ENCODE measurements at places on chromosomes 3 and 15.
A peak's percentile ranks its signal among the peaks of the same experiment; 100 is the strongest.

GRCh38 chr3:81908561-81908960, 147.1 kb upstream of the GBE1 start:
- DNase-seq, result no peak

DNA sequence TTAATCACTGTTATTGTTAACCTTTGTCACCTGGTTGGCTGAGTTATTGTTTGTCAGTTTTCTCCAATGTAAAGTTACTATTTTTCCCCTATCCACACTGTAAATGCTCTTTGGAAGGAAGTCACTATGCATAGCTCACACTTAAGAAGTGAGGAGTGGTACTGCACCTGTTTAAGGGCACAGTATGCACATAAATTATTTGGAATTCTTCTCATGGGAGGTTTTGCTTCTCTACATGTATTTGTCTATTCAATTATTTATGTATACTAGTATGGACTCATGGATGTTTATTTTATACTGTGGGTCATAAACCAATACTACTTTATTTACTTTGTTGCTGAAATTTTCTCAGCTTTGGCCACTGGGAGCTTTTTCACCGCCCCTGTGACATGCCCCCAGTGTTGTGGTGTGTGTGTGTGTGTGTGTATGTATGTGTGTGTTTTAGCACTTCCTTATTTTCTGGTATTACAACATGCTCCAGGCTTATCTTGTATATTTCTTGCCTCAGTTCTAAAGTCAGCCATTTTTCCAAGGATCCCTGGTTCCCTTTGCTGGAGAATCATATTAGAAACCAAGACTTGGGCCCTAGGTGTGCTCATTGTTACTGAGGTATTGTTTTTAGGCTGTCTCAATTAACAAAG, 290.5 kb downstream of the KBTBD8 start:
- DNase-seq, result no peak

- DNase-seq, result no peak
Measured at GRCh38 chr3:152121270-152121636, 147.5 kb upstream of the MBNL1 start.

DNA sequence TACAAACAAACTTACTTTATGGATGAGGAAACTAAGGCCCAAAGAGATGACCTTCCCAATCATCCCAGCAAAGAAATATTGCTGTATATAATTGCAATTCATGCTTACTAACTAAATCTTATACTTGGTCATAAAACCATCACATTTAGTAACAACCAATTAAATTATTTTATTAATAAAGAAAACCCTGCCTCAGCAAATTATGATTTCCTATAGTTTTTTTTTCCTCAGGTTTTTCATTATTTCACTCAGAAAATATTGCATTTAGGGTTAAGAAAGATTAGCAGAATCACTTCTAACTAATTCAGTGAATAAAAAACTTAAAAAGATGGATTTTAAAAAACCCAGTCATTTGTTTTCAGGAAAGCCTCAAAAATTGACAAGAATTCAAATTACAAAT, 86.5 kb upstream of the GADL1 start:
- DNase-seq, result no peak

GRCh38 chr3:109356442-109357155, 19.3 kb upstream of the DPPA4 start:
- DNase-seq, result peak; percentile 58

DNA sequence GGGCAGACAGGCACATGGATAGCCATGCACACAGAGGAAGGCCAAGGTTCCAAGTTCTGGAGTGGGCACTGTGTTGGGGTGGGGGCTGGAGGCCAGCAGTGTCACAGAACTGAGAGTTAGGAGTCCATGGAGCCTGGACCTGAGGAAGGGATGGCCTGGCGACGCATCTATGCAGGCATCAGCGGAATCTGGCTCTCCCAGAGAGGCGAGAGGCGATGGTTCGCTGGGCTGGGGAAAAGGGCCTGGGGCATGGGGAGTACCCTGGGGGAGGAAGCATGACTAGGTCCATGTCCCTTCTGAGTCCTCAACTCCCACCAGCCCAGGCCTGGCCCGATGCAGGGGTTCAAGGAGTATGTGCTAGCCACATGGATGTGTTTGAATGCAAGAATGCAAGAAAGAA, 192.8 kb upstream of the LINGO1 start:
- peak; percentile 48 for DNase-seq

- no peak for DNase-seq
Measured at GRCh38 chr3:54322354-54322753, 200.0 kb downstream of the CACNA2D3 start.

DNA sequence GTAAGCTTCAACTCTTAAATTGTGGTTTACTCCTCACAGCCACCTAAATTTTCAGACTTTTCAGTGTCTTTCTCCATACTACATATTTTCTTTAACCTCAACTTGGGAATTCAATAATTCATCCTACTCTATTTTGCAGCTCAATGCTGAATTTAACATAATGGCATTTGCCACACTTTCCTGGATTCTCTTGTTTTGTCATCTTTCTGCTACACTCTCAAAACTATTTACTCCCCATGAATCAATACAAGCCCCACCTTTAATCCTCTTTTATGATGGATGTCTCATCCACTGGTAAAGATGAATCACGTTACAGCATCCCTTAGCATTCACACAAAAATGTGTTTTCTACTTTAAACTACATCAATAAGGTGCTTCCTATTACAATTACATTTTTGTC, 19.6 kb upstream of the CHMP2B start:
- DNase-seq, result no peak

DNA sequence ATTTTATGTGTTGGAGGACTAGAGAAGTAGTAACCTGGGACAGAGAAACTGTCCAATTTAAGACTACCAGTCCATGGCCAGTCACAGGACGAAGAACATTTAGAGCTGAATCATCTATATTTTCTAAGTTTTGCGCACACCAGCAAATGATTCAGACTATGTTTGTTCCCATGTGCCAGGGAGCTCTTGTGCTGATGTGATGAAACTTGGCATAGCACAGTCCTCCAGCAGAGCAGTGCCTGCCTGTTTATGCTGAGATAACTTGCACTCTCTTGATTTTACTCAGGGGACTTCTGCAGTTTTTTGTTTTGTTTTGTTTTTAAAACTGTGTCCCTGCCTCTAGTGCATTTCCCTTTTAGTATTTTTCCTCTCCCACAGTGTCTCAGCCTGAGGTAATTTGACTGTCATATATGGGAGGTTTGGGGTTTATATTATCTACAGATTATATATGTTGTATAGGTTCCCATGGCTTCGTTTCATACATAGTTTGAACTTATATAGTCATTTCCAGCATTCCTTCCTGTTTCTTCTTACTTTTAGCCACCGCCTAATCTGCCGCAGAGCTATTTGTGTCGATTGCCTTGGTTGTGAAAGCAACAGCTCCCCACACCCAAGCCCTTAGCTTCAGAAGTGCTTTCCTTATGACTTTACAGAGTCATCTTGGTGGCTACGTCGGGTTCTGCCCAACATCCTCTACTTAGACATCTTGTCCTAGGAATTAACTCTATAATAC, 45.5 kb downstream of the PPM1L start:
- DNase-seq, result no peak

- no peak for DNase-seq
Measured at GRCh38 chr3:124395162-124395561, 335.1 kb upstream of the UMPS start.

DNA sequence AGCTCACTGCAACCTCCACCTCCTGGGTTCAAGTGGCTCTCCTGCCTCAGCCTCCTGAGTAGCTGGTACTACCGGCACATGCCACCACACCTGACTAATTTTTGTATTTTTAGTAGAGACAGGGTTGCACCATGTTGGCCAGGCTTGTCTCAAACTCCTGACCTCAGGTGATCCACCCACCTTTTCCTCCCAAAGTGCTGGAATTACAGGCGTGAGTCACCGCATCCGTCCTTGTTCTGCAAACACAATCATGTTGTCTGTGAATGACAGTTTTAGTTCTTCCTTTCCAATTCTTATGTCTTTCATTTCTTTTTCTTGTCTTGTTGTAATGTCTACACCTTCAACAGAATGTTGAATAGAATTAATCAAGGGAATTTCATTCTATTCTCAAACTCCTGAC, 16.3 kb upstream of the SMCO1 start:
- DNase-seq, result no peak

DNA sequence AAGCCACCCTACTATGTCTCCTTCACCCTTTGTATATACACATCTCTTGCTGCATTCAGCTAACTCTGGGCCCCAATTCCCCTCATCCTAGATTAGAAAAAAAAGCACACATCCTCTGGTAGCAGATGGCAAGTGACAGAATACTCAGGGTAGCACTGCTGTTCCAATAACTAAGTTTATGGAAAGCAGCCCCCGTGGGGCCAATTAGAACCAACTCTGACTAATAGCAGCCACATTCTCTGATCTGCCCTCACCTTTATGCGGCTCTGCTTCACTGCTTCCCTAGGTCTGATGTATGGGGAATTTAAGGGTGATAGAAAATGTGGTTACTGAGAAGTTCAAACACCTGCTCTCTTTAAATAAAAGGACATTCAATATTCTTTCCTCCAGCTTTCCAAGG, 74.9 kb upstream of the SETMAR start:
- DNase-seq, result no peak

DNA sequence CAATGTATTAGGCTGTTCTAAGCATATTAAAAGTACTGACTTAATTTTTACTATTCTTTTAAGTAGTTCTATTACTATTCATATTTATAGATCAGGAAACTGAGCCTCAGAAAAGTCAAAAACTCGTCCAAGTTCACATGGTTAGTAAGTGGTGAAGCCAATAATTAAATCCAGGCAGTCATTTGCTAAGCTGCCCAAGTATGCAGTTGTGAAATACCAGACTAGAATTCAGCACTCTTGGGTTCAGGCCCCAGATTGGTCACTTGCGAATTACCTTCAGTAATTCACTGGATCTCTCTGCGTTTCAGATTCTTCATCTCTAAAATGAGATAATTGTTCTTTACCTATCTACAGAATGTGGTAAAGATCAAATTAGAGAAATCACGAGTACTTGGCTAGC, 161.9 kb upstream of the CADPS start:
- no peak for DNase-seq

DNA sequence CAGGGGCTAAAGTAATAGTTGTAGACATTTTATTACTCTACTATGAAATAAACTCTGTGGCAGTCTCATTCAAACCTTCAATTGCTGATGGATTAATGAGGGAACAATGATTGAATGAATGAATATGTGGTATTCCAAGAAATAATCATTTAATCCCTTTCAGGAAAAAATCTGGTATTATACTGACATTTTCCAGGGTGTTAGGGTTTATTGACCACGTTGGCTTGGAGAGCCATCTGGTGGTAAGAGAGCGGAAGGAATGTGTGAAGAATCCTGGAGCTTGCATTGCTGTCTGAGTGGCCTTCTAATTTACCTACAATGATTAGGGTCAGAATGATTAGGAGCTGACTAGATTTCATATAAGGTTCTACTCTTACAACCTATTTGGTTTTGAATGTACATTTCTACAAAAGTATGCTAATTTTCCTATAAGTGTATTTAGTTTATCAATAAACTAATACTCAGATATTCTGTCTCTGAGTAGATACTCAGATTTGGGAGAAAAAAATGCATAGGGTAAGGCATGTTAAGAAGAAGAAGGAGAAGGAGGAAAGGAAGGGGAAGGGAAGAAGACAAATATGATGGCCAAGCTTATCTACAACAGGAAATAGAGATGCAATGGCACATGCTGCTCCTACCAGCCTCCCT, 249.9 kb downstream of the ROBO1 start:
- peak; percentile 64 for DNase-seq

DNA sequence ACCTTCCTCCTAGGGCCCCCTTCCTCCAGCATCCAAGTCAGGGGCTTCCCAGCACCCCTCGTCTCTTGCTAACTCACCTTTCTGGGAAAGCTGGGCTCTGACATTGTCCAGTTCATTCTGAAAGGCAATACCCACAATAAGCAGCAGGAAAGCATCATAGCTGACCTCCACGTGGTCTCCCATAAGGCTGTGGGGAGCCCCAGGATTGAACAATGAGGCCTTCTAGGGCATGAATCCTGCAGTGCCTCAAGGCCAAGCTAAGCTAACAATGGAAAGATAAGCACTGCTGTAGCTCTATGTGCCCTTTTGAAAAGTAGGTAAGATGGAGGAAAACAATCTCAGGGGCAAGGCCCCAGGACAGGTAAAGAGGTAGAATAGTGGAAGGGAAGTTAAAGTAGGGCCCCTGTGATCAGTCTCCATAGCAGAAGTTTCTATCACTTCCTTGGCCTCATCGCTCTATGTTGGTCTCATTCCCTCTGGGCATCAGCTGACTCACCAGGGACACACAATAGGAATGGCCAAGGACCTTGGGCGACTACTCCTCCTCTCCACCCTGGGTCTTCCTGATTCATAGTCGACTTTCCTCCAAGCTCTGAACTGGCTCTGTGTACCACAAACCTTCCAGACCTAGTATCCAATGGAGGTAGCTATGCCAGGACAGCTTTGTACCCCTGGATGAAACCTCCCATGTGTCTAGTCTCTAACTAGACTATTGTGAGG, 11.7 kb downstream of the TRAIP start:
- DNase-seq, result no peak

GRCh38 chr3:105398437-105398836, 31.7 kb downstream of the ALCAM start:
- no peak for DNase-seq

DNA sequence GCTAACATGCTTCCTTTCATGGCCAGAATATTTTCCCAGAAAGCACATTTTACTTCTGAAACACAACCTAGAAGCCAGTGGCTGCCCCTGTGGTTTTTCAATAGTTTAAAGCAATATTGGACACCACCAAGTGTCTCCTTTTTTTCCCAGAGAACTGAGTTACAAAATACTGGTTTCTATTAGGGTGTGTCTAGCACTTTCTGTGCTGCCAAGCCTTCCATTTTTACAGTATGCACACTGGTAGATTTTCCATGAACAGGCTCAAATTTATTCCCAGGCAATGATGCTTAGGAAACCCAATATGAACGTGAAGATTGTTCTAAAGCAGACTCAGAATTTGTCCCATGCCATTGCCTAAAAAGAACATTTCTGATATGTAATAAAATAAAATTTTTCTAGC, 7.2 kb downstream of the TNFAIP8L3 start:
- DNase-seq, result no peak

- peak; percentile 94 for DNase-seq
Measured at GRCh38 chr15:66698318-66698961, 3.6 kb upstream of the SMAD6 start.

- peak; percentile 86 for DNase-seq
Measured at GRCh38 chr15:69093127-69093526, 67.3 kb upstream of the GLCE start.

GRCh38 chr15:37054336-37054735, 46.0 kb downstream of the MEIS2 start:
- no peak for DNase-seq

DNA sequence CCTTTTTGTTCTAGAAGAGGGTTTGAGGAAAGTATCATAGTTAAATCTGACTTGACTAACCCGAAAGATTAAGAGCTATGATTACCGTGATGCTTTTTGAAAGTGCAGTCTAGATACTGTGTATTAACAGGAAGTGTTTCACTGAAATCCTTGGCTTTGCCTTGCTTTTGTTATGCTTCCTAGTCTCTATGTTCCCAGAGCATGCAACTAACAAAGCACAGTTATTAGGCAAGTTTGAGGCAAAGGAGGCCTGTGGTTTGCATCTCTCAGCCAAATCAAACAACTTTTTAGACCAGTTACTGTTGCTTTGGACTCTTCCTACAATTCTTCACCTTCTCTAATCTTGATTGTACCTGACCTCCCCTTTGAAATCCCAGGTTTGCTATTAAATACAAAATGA, 3.9 kb downstream of the LXN start:
- DNase-seq, result no peak

GRCh38 chr3:127959873-127960272, 44.8 kb downstream of the KBTBD12 start:
- DNase-seq, result peak; percentile 82

Data from endodermal cell (in vitro differentiated cells).